ENCODE measurements at places on chromosomes 2 and 18.

- DNase-seq, result no peak
Observed at GRCh38 chr2:49113046-49113445, 41.3 kb downstream of the FSHR start.

DNA sequence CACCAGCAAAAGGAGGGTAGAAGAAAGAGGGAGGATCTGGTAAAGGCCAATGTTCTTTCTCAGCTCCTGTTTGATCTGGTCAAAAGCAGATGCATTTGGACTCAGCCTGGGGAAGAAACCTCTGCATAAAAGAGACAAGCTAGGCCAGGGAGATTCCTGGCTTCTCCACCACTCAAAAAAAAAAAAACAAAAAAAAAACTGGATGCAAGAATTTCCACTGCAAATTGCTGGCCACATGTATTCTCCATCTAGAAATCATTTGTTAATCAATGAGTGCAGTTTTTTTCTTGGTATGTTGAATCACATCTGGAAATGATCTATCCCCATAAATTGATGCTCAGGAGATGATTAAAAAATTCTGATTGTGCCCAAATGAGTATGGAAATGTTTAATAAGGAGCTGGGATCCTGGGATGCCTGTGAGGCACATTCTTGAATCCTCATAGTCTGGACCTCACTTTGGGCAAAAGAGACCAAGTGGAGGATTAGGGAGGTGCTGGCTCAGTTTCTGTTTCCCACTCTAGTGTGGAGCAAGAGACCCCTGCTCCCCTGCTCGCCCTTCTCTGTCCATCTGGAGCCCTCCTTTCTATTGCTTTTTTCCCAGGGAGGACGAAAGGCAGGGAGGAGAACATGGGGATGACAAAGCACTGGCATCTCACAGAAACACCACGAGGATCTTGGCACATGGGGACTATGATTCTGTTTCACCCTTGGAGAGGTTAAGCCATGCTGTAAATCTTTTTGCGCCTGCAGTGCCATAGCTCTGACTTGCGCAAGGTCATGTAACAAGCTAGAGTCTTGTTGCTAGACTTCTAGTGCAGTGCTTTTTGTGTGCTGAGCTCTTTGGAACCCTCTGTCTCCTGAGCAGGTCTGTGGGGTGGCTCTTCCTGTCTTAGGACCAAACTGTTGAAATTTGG, 57.6 kb downstream of the APOB start:
- no peak for DNase-seq

GRCh38 chr2:19933351-19933981, 31.7 kb upstream of the TTC32 start:
- DNase-seq, result no peak

DNA sequence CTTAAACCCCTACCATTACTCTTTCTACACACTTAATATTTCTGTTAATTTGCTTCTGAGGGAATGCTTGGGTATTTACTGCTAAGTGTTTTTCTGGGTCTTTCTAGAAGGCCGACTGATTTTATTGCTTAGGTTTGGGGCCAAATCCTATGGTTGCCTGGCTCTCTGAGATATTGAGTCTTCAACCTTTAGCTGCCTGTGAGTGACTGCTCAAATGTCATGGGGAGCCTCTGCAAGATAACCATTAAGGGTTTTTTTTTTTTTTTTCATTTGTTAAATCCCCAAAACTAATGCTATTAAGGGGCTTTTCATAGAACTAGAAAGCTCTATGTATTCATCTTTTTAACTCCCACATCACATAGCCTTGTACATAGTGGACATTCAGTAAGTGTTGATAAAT, 5.0 kb downstream of the OSBPL6 start:
- DNase-seq, result no peak

- DNase-seq, result no peak
Observed at GRCh38 chr2:216562696-216563435, 64.2 kb downstream of the RPL37A start.

GRCh38 chr18:9684881-9685614, 23.1 kb upstream of the RAB31 start:
- no peak for DNase-seq

DNA sequence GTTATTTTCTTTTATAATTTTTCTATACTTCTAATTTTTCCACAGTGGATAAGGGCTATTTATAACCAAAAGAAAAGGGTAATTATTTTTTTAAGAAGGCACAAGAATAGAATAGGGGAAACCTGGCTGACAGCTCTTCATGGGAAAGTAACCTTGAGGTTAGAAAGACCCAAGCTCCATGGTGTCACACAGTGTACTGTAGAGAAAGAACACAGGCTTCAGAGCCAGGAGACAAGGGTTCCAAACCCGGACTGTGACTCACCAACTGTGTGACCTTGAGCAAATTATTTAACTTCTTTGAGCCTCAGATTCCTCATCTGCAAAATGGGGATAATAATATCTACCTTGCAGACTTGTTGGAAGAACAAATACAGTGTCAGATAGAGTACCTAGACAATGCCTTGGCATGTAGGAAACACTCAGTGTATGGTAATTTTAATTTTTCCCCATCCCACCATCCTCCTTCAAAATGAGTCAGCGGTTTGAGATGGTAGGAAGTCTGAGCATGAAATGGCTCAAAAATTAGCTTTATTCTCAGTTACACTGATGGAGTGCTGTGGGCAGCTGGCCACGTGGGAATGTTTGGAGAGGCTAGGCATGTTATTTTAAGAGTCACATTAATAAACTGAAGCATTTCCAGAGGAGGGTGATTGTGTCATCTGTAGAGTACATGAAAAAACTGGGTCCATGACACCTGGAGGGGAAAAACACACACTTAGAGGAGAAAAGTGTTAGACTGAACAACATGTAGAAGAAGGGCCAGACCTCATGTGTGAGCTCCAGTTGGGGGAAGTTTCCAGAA, 36.7 kb downstream of the TMEM37 start:
- no peak for DNase-seq

- DNase-seq, result no peak
Observed at GRCh38 chr2:176147800-176148496, 3.4 kb upstream of the HOXD4 start.

DNA sequence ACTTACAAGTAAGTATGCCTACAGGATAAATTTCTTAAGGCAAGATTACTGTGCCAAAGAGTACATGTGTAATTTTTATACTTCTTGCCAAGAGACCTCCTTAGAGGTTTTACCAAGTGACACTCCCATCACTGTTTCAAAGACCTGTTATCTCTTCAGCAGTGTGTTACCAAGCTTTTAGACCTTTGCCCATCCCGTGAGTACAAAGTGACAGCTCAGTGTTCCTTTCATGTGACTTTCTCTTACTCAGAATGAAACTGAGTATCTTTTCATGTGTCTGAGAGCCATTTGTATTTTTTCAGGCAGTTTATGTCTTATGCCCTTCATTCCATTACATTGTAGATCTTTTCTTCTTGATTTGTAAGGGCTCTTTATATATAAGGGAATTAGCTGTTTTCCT, 287.5 kb upstream of the SALL3 start:
- DNase-seq, result no peak

DNA sequence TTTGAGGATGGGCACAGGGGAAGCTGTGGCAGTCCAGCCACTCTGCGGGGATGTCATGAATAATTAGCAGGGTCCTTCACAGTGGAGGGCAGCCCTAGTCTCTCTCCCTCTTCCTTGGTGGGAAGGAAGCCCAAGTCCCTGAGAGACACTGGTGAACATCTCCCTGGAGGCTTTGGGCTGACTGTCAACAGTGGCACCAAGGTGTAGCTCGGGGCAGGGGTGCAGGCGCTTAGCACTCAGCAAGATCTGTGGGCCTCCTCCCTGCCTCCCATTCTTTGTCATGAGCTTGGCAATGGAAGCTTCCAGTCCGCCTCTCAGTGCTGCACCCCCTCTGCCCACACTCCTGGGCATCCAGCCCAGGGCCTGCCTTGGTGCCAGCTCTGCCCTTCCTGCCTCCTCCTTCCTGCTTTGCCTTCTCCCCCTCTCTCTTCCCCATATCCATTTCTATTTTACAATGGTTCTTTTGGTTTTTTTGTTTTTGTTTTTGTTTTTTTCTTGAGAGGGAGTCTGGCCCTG, 59.4 kb downstream of the STEAP3 start:
- peak; percentile 37 for DNase-seq

- DNase-seq, result no peak
Observed at GRCh38 chr2:88248280-88248828, 78.2 kb downstream of the THNSL2 start.

- DNase-seq, result no peak
Observed at GRCh38 chr2:19331450-19331849, 27.0 kb downstream of the OSR1 start.

DNA sequence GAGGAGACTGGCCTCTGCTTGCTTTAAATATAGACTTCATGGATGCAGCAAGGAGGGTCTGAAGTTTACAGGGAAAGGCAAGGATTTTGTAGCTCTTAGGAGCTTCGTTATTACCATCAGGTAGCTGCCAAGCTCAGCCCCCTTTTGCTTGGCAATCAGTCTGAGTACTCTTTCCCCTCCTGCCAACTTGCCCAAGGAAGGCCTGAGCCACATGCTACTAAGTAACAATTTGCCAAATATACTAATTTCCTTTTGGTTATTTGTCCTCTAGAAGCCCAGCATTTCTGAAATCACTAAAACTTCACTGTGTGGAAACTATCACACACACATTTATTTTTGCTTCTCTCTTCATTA, 85.5 kb upstream of the ITPRID2 start:
- no peak for DNase-seq

DNA sequence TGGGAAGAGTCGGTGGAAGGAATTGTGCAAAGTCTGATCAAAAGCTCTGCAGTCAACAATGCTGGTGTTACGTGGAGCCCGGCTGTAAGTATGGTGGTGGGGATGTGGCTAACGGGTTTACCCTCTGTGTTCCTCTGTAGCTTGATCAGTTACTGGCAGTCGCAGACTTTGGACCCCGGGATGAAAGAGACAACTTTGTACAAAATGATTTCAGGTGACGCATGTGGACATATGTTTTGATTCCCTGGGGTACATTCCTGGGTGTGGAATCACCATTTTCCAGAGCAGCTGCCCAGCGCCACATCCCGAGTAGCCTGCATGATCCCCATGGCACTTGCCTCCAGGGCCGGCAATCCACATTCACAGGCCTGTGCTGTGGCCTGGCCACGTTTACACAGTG, 9.8 kb downstream of the RBFA start:
- DNase-seq, result no peak

DNA sequence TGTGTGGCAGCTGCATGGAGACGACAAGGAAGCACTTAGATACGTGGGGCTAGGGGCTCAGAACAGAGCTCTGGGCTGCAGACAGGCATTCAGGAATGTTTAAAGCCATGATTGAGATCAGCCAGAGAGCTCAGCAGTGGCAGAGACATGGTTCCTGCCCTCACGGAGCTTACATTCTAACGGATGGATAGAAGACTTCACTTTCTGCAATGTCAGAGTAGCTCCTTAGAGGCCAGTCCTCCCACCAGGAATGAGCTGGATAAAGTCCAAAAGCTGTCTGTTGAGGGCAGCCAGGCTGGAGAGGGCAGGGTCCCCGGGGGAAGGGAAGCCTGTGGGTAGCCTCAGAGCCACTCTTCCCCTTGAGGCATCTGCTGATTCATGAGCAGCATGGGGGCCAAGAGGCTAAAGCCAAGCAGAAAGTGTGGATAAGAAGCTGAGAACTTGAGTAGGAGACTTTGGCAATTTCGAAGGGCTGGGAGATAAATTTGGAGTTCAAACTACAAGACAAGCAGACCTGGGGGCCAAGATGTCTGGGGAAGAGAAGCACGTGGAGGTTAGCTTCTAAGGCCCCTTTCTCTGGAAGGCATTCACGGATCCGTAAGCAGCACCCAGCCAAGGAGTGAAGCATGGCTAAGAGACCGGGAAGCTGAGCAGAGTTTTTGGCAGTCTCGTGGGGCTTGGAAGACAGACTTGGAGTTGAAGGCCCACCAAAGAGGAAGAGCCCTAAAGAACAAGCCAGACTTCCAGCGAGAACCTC, 9.7 kb upstream of the CIB4 start:
- no peak for DNase-seq

DNA sequence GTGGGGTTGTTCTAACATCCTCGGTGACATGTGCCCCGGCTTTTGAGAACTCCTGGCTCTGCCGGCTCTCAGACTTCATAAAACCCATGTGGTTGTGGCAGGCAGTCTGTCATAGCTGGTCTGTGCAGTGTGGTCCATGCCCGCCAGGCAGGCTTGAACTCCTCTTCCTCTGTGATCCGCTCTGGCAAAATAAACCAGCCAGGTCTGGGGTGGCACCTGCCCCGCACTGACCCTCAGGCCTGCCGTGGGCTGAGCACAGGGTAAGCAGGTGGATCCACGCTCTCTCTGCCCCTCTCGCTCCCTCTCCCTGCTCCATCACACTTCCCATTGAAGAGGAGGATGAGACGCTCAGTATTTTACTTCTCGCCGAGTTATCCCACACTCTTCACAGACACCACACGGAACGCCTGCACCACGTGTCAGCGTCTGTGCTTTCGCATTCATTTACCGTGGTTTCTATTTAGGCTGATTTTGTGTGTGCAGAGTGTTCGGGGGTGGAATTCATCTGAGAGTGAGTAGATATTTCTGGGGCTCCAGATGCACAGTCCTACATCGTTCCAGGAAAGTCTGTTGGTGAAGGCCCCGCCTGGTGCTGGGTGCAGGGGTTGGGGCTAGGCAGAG, 56.4 kb downstream of the RTP5 start:
- no peak for DNase-seq

DNA sequence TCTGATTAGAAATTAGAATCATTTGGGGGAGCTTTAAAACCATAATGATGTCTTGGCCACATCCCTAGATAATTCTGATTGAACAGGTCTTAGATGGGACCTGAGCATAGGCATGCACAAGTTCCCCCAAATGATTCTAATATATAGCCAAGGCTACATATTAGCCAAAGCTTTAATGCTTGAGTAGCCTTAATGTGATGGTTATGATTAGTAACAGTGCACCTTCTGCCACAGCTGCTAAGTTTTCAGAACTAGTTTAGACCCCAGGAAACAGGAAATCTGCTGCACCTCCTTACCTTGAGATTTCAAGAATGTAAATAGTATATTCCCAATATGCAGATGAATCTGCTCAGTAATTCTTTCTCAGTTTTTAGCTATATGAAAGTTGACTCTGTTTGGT, 119.8 kb downstream of the PTPN4 start:
- DNase-seq, result no peak

- no peak for DNase-seq
Observed at GRCh38 chr2:241564596-241565410, 6.3 kb downstream of the BOK start.

DNA sequence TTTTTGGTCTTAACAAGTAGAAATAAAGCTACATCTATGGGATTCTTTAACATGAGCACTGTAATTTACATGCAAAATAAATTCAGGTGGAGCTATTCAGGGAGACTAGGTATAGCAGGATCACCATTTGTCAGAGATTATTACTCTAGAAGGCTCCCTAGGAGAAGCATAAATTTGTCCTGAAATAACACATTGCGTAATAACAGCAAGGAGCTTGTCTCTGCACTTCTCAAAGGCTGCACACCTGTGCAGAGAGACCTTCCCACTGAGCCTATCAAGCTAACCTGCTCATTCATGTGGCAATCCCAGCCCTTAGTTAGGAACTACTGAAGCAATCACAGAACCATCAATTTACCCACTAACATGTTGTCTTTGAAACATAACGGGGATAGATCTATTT, 437.4 kb upstream of the MC4R start:
- no peak for DNase-seq

DNA sequence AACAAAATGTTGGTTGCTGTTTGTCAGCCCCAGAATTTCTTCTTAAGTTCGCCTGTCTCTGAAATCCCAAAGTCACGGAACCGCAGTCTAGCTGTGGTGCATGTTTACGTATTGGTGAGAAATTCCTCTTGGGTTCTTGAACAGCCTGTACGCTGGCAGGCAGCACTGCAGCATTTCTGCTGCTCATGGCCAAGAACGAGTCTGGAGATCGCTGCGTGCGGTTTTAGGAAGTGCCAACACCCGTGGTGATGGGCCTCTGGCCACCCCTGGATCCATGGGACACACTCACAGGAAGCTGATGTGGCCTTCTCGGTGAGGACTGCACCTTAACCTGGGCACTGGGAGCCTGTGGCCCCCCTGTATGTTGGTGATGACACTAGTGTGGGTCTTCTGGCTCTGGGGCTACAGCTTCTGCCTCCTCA, 23.7 kb downstream of the ASB1 start:
- no peak for DNase-seq

All from C1 segment of cervical spinal cord (tissue), 14 donors.